ENCODE measurements at places on chromosomes 1 and 21.

DNA sequence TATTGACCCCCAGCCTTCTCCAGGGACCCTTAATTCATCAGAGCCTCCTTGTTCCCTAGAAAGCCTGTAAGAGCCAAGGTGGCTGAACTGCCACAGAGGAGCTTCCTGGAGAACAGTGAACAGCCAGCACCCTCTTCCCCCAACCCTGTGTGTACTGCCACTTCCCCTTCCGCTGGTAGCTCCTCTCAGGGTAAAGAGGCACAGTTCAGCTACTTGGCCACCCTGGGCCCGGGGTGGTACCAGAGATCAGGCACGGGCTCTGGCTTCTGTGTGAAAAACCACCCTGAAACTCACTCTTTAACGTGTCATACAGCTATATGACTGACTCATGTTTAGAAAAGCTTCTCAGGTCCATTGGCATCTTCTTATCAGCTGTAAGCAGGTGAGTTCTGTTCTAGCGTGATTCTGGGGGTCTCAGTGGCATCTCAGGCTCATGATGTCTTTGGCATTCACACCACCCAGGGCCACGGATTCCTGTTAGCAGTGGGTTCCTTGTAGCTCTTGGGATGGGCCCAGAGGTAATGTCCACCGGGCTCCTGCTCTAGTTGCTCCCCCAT is 22.4 kb downstream of the ARMH1 start:
- DNase-seq: peak; percentile 21

- peak; percentile 58 for DNase-seq
Observed at GRCh38 chr1:150613061-150613920, 16.1 kb downstream of the ENSA start.

DNA sequence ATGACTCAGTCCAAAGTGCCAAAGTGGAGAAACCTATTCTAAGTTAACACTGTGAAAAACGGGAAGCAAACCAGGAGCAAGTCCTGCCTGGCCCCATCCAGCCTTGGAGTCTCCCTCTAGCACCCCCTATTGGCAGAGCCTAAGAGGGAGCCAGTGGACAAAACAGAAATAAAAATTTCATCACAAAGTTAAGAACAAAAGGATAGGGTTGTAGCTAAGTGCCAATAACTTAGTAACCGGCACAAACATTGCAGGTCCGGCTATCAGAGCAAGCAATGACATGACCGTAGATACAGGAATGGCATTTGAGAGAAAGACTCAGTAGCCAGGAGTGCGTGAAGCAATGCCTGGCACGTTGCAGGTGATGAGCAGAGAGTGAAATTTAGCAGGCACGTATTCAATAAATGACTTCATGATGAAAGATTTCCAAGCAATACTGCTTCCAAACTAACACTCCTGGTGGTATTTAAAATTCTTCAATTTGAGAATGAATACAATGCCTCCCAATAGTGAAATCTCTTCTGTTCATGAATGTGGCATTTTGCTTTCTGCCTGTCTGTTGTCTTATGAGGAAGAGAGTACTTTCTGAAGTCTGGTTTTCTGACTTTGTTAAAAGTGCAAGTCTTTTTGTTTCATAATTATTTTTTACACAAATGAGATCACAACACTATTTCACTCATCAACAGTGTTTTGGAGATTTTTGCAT is 391.0 kb downstream of the OMA1 start:
- no peak for DNase-seq

DNA sequence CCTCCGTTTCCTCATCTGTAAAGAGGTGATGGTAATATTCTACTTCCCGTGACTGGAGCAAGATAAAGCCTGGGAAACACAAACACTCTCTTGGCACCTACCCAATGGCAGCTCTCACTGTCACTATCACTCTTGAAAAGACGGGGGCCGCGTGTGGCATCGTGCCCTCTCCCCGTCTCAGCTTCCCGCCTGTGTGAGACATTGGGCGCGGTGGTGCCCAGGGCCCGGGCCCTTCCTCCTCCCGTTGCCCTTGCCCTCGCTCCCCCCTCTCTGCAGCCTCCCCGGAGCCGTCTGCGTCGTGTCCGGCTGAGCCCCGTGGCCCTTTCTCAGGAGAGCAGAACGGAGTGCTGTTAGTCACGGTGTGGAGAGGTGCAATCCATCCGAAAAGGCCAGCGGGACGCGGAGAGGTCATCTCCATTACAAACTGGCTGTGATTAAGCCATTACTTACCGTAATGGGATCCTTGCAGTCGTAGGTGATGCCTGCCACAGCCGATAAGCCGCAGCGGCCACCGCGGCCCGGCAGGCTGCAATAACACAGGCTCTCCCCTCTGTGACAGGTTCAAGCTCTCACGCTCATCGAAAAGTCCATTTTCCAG is 156.4 kb upstream of the ZC3H12A start:
- DNase-seq: no peak

GRCh38 chr1:18972531-18972930 is 16.1 kb upstream of the IFFO2 start:
- DNase-seq: no peak

GRCh38 chr1:152871731-152872126 is 6.4 kb upstream of the SMCP start:
- no peak for DNase-seq

DNA sequence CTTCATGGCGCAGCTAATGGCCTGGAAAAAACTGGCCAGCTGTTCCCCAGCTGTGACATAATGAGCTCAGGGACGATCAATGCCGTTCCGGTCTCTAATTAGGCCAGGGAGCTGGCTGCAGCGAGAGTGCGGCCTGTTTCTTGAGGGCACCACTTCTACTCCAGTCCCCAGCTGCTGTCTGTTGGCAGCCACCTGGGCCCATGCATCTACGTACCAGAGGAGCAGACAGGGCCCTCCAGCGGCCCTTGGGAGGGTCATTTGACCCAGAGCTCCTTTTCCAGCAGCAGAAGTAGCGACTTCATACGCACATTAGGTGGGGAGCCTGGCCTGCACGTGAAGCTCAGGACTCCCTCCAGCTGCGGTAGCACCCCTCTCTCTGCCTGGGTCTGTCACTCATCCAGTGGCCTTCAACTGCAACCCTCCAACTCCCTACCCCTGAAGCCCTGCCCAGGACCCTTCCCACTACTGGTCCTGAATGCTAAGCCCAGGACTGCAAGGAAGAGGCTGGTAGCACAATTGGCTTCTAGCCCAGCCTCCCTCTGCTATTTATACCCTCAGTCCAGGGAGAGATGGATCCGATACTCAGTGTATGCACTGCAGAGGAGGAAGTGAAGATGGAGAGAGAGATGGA is 9.1 kb upstream of the GPR61 start:
- DNase-seq: no peak

- DNase-seq: no peak
Observed at GRCh38 chr1:31707711-31708110, 3.9 kb upstream of the COL16A1 start.

- DNase-seq: no peak
Observed at GRCh38 chr1:89807983-89808382, 12.8 kb upstream of the LRRC8D start.

DNA sequence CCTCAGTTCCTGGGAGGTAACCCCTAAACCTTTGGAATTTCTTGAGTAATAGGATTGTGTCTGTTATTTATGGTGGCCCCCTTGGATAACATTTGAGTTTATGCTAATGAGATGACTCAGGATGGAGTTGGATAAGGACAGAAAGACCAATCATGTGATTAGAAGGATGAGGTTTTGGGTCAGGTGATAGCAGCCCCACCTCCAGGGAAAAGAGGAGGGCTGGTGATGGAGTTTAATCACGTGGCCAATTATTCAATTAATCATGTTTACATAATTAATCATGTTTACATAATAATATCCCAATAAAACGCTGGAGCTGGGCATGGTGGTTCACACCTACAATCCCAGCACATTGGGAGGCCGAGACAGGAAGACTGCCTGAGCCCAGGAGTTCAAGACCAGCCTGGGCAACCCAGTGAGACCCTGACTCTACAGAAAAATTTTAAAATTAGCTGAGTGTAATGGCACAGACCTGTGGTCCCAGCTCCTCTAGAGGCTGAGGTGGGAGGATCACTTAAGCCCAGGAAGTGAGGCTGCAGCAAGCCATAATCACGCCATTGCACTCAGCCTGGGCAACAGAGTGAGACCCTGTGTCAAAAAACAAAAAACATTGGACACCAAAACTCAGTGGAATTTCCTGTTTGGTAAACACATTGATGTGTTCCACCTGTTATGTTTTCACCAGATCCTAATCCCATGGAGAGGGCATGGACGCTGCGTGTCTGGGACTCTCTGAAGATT is 73.3 kb downstream of the NUP210L start:
- DNase-seq: no peak

DNA sequence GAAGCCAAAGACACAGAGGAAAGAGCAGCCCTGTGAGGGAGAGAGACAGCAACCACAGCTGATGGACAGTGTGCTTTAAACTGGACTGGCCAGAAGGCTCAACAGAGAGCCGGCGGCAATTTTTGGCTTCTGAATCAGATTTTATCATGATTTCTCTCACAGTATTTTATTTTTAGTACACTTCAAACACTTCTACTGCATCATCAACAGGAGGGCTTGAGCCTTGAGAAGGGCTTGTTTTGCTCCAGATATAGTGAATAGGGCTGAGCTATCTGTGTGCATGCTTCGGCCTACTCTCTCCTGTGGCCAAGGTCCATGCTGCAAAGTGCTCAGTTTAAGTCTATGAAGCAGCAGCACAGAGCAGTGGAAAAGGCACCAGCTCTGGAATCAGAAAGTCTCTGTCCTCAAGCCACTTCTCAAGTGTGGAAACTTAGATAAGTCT is 33.3 kb downstream of the ADCY10 start:
- no peak for DNase-seq

DNA sequence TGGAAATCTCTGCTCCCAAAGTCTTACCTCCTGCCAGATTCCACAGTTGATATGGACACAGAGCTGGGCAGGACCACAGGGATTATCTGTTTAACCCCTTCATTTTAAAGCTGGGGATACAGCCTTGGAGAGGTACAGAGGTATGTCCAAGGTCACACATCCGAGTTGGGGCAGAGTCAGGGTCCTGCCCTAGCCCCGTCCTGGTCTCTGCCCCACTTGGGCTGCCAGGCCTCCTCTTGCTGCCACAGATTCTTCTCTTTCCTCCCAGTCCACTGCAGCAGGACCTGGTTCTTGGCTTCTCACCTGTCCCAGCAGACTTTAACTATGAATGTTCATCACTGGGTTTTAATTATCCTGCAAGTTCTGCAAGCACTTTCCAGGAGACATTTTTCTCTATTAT is 258.3 kb downstream of the MATN1 start:
- DNase-seq: no peak

DNA sequence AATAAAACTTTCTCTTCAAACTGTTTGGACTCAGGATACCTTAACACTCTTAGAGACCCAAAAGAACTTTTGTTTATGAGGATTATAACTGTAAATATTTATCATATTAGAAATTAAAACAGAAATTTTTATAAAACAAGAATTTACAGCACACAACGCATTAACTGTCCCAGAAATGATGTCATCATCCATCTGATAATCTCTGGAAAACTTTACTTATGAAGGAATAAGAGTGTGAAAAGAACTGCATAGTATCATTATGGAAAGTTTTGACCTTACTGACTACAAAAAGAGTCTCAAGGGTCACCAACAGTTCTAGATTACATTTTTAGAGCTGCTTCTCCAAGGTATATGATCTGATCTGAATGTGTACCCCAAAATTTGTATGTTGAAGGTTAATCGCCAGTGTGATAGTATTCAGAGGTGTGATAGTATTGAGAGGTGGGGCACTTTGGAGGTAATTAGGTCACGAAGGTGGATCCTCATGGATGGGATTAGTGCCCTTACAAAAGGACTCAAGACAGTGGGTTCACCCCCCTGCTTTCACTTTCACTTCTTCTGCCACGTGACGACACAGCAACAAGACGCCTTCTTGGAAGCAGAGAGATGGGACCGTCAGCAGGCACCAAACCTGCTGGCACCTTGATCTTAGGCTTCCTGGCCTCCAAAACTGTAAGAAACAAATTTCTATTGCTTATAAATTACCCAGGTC is 95.7 kb upstream of the NR5A2 start:
- DNase-seq: peak; percentile 8

DNA sequence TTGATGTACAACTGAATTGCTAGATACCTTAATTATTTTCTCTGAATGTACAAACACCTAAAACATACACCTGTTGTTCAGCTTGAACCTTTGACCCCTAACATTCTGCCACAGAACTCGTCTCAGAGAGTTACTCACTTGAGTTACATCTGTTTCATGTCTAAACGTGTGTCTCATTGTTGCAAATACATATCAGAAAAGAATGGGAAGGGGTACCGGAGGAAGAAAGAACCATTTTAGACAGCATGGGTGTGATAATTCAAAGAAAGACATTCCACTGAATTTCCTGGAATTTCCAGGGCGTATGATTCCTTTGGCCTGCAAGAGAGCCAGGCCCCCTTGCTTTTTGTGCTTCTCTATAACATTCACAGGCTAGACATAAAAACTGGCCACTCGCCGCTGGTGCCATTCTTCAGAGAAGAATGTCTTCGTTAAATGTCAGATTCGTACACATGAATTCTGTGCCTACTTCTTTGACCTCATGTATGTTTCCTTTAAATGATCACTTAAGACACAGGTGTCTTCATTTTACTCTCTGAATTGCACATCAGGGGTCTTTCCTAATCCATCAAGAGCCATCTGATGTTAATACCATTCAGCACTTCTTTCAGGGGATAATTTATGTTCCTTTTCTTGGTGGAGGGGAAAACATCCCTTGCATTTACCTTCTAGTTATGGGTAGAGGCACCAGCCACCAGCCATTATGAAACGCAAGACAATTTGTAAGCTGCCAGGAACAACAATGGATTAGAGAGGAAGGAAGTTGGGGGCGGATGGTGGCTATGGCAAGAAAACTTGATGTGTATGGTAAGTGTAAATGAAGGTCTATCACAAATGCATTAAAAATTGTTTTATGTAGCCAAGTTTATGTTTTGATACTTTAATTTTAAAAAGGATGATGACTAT is 12.7 kb downstream of the ATF3 start:
- no peak for DNase-seq

- DNase-seq: no peak
Observed at GRCh38 chr1:215682232-215682631, 115.1 kb downstream of the KCTD3 start.

GRCh38 chr1:26124418-26125331 is 13.1 kb downstream of the PDIK1L start:
- no peak for DNase-seq

DNA sequence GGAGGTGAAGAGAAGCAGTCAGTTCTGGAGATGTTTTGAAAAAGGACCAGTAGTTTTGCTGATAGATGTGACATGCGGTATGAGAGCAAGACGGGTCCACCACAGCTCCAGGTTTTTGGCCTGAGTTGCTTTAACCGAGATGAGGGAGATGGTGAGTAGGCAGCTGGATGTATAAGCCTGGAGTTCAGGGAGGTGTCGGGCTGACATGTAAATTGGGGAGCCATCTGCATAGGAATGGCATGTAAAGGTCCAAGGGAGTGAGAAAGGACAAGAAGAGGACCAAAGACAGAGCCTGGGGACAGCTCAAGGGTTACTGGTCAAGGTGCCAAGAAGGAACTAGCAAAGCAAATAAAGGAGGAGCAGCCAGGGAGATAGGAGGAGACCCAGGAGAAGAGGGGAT is 503.7 kb downstream of the MATN1 start:
- no peak for DNase-seq

- DNase-seq: no peak
Observed at GRCh38 chr1:185156288-185156853, 382 bp downstream of the TRMT1L start.
